ENCODE measurements at places on chromosomes 7 and 10.

DNA sequence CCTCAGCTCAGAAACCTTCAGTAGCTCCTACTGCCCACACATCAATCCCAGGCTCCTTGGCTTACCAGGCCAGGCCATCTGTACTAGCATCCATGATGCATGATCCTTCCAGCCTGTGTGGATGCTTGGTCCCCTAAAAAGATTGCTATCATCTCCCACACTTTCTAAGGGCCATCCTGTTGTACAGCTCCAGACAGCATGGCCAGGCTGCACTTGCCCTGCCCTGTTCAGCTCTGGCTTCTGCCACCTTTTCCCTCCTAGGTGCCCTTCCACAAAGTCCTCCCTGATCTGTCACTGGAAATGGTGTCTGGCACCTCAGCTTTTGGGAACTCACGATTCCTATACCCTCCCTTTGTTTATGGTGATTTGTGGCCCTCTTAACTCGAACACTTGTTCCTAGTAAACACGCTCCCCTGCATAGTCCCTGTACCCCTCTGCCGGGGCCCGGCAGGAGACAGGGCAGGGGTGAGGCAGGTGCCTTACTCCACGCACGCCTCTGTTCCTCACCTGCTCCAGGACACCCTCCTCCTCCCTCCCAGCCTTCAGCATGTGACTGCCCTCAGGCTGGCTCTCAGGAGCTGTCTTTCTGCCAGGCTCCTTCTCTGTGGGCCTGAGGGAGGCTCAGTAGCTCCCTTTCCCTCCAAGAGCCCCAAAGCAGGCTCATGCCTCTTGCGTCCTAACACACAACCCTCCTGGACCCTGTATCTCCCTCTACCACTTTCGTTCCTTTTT, 71.8 kb downstream of the CDH23 start:
- DNase-seq, result peak; percentile 29

GRCh38 chr7:130234078-130234477, 26.4 kb downstream of the SSMEM1 start:
- no peak for DNase-seq

GRCh38 chr7:121392277-121393004, 3.7 kb downstream of the FAM3C start:
- no peak for DNase-seq

DNA sequence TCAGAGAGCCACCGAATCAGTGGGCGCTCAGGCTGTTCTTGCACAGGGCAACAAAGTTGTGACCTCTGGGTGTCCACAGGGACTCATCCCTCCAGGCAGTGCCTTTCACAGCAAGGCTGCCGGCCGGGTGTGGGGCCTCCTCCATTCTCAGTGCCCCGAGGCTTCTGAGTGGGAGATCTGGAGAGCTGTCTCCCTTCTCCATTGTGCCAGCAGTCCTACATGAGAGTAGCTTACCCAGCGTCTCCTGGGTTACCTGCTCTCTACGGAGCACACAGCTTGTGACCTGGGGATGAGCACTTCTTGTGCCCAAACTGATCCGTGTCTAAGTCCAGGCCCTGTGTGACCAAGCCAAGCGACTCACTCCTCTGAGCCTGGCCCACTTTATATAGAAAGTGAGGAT, 240.9 kb upstream of the GRB10 start:
- no peak for DNase-seq

DNA sequence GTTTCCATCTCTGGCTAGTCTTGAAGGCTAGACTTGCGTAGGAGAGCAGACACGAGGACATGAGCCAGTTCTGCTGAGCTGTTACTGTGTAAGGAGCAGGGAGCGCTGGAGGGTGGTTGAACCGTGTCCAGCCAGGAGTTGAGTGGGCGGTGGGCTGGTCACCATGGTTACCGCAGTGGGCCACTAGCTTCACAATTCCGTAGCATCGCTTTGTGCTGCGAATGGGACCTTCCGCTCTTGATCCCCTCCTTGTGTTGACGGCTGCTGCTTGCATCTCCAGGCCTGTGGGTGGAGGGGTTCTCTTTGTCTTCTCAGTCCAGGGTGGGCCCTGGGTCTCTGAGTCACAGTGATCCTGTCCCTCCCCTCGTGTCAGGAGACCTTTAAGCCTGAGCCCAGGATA, 49.4 kb upstream of the OCM start:
- DNase-seq, result no peak

DNA sequence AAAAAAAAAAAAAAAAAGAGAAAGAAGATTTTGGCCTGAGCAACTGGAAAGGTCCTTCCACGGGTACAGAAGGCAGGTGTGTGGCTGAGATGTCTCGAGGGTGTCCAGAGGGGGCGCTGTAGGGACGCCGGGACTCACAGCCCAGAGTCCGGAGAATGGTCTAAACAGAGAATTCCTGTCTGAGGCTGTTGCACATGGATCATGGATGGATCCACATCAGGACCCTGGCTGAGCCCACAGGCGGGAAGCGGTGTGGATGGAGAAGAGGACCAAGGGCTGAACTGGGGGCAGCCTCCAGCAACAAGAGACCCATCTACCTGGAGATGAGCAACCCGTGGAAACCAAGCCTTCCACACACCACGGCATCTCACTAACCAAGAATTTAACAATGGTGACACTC, 55.0 kb downstream of the PKD1L1 start:
- DNase-seq, result no peak

GRCh38 chr7:155456738-155457543, 988 bp upstream of the EN2 start:
- DNase-seq, result no peak

DNA sequence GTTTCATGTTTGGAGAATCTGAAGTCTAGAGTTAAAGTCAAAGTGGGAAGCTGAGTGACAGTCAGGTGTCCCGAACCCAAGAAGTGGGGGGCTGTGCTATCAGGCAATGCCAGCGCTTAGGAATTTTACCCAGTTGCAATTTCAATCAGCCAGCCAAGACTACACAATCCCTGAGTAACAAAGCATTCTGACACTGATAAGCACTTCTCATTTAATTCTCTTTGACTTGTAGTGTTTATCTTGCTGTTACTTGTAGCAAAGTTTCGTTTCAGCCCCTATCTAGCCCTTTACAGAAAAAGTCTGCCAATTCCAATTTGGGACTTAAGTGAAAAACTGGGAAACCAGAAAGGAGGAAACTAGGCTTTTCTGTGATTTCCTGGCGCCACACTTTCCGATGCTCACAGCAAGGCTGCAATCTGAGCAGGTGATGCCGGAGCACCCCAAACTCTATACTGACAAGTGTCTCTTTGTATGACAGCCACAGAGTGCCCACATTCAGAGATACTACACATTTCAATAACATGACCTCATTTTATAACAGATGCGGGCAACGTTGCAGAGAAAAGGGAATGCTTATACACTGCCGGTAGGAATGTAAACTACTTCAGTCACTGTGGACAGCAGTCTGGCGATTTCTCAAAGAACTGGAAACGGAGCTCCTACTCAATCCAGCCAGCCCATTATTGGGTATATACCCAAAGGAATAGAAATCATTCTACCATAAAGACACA, 61.0 kb downstream of the ITIH5 start:
- no peak for DNase-seq

GRCh38 chr10:33145451-33146188, 187.6 kb upstream of the ITGB1 start:
- DNase-seq, result no peak

DNA sequence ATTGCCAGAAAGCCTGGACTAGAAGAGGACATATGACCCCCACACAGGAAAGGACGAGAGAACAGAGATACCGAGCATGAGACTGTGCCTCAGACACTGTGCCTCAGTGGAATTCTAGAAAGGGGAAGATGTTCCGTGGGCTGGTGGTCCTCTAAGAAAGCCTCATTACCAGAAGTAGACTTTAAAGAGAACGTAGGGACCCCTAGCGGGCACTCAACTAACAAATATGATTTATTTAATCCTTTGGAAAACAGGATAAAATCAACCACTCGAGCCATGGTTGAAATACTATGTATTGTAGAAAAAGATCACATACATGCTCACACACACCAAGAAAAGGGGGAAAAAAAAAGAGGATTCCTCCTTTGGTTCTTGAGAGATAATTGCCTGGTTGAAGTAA, 701.2 kb upstream of the SORCS1 start:
- DNase-seq, result no peak

GRCh38 chr10:108404155-108404554, 1239.6 kb upstream of the SORCS1 start:
- no peak for DNase-seq

DNA sequence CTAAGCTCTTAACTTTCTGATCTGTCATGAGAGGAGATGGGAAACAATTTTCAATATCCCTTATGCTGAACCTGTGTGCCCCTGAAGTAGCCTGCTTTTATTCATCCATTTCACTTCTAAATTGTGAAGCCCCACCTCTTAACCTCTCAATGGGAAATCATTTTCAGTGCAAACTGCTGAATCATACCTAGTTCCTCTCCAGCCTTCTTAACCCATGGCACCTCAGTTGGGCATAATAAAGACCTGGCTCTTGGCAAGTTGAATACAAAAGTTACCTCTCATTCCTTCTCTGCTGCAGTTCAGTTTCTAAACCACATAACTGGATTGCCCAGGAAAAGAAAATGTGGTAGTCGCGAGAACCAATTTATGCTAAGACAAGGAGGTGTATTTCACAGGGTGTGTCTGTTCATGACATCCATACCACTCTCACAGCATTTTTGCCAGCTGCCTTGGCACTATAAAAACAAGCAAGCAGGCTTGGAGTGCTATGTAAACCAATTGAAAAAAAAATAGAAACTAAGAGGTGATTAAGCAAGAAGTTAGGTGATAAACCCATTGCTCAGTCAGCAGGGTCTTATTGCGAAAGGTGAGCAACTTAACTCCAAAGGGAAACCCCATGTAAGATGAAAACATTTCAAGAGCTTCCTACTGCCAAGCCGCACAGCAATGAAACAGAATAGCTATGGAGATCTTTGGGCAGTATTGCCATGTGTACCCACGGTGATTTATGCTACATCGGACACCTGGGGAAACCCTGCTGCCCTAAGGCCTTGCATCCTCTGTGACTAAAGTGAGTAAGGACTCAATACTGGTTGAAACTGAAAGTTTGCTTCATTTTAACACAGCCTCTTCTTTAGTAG, 57.0 kb upstream of the DKK1 start:
- DNase-seq, result peak; percentile 64

GRCh38 chr10:14736600-14737081, 38.1 kb downstream of the FAM107B start:
- no peak for DNase-seq

DNA sequence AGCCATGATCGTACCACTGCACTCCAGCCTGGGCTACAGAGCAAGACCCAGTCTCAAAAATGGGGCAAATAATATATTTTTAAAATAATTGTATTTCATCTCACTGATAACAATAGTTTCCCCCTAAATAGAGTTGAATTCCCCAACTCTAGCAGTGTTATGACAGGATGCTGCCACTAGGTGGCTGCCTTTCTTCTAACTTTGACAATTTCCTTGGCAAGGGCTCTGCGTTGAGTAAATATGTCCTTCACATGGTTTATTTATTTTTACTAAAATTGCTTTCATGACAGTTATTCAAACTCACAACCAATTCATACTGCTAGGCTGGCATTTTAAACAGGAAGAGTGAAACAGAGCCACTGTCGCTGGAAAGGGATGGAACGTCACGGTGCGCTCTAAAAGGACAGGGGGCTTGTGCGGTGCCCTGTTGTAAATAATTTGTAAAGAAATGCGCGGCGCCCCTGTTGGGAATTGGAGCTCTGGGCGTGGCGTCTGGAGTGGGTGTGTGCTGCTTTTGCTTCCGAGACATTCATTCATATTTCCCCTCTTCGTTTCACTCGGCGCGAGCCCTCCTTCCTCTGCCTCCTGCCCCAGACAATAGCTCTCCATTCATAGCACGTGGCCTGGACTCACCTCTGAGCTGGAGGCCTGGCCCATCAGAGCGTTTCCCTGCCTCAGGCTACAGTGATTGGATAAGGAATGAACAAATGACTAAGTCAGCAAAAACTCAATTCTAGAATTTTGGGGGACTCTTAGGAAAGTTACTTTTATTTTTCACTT, 20.5 kb upstream of the PITRM1 start:
- peak; percentile 30 for DNase-seq

GRCh38 chr10:22246680-22247391, 29.0 kb upstream of the EBLN1 start:
- no peak for DNase-seq

DNA sequence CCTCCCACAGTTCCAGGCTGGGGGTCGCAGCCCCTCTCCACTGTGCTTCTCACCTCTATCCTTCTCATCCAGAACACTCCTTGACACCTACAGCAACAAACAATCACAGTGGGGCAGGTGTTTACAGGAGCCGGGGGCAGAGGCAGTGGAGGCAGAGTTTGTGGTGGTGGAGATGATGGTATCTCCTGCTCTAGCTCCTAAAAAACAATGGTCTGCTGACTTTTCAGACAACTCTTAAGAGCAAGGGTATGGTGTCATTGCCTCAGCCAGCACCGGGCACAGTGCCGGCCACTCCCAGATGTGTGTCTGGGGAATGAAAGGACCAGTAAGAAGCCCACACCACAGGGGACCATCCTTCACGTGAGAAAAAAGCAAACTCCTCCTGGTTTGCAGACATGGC, 36.3 kb upstream of the ANTXRL start:
- DNase-seq, result no peak

DNA sequence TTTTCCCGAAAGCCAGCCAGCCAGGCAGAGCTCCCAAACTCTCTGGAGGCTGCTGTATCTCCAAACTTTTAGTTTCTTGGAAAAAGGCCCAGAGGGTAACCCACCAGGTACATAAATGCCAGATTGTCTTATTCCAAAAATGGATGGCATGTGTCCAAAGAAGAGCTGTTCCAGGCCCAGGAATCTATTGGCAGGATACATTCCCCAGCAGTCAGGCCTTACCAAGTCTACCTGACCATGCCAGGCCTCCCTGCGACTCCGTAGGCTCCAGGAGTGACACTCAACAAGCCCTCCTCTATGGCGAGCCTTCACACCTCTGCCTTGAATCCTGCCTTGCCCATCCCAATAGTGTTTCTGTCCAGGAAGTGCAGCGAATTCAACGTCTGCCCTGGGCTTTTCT, 95.6 kb downstream of the GRB10 start:
- no peak for DNase-seq

DNA sequence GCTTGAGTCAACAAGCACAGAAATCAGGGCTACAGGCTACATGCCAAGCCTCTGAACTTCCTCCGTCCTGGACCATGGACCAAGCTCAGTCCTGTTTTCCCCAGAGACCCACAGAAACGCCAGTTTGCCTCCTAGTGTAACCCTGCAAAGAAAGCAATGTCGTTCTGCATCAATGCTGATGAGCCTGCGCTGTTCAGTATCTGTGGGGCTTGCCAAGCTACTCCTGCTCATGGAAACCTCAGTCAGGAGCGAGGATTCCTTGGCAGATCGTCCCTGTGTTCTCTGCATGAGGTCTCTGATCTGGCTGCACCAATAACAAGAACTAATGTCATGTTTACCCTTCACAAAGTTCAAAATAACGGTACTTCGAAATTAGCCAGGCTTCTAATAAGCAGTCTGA, 495.5 kb upstream of the C7orf33 start:
- DNase-seq, result no peak

- peak; percentile 80 for DNase-seq
These were observed 115.6 kb downstream of the TSPAN12 start for GRCh38 chr7:120742372-120742771.

GRCh38 chr10:33293076-33293475, 41.4 kb downstream of the NRP1 start:
- DNase-seq, result no peak

- DNase-seq, result no peak
These were observed 43.4 kb upstream of the PRSS58 start for GRCh38 chr7:142301299-142301698.
